ENCODE measurements at places on chromosomes 3 and 15.

- peak; percentile 81 for DNase-seq
Measured at GRCh38 chr3:48685603-48686511, at the start of gene NCKIPSD. Gene NCKIPSD, minus strand, starts transcription at chr3:48685915. Its CDS starts 108 bp downstream, at chr3:48685807.

GRCh38 chr3:66450390-66451022, 50.3 kb downstream of the LRIG1 start:
- no peak for DNase-seq

DNA sequence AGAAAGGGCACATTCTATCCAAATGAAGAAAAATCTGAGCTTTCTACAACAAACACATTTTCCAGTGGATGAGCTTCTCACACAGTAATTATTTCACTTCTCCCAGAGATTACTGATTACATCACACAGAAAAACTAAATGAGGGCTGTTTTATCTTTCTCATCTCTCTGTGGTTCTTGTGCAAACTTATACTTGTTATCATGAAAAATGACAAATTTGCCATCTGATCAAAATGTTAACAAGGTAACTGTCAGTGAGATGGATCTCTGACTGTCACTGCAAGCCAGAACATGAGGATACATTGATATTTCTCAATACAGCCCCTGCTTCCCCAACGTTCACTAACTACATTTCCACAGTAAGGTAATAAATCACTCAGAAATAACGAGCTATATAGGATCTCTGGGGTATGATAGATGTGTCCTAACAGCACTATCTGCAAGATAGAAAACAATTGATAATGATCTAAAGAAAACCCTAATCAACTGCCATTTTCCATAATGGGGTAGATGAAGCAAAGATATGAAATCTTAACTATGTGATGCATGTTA, 829.3 kb upstream of the CFAP20DC start:
- no peak for DNase-seq

DNA sequence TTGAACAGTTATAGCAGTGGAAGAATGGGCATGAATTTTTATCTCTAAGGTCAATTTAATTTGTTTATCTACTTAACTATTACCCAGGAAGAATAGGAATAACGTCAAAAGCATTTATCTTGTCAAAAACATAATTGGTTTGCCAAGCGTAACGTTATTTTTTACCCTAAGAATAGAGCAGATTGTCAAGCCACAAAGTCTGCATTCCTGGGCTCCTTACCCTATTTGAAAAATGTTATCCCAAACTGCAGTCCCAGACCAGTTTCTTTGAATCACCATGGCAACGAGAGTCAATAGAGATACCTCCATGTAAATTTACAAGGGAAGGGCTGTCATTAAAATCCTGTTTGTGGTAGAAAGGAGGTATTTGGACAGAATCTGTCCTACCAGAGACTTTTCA, 61.1 kb downstream of the CPNE4 start:
- no peak for DNase-seq

DNA sequence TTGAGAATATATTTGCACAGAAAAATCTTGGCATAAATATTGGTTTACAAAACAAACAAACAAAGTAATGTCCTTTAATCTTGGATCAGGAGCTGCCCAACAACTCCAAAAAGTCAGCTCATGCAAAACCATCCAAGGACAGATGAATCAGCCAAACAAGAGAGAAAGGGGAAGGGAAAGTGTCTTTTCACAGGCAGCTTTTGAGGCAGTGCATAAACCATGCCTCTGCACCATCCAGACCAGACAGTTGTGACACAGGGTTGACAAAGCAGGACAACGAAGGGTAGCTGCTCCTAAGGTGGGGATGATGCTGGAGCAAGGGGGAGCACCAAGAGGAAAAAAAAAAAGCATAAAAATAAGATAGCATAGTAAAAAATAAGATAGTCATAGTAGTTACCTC, 8.7 kb downstream of the CD86 start:
- no peak for DNase-seq

DNA sequence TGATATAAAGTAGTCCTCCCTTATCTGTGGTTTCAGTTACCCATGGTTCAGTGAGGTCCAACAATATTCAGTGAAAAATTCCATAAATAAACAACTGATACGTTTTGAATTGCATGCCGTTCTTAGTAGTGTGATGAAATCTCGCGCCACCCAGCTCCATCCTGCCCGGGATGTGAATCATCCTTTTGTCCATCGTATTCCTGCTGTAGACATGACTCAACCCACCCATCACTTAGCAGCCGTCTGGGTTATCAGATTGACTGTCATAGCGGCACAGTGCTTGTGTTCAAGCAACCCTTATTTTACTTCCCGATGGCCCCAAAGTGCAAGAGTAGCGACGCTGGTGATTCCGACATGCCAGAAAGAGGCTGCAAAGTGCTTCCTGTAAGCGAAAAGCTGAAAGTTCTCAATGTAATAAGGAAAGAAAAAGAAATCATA, 48.0 kb upstream of the MEX3B start:
- DNase-seq, result peak; percentile 92

GRCh38 chr3:141553055-141553454, 66.2 kb downstream of the RASA2 start:
- no peak for DNase-seq

DNA sequence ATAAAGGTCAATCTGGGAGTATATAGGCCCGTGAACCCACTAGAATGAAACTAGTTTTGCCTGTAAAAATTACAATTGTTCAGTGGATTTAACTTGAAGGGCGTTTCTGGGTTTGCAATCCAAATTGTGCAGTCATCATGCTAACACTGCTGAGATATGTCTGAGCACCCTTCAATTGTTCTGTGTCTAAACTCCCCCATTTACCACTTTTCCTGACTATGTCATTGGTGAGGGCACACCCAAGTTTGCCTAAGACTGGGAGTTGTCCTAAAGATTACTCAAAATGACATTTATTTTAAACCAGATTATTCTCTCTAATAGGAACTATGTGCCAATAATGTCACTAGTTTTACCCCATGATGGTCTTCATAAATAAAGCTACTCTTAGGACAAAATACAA, 54.6 kb downstream of the EMC4 start:
- no peak for DNase-seq

DNA sequence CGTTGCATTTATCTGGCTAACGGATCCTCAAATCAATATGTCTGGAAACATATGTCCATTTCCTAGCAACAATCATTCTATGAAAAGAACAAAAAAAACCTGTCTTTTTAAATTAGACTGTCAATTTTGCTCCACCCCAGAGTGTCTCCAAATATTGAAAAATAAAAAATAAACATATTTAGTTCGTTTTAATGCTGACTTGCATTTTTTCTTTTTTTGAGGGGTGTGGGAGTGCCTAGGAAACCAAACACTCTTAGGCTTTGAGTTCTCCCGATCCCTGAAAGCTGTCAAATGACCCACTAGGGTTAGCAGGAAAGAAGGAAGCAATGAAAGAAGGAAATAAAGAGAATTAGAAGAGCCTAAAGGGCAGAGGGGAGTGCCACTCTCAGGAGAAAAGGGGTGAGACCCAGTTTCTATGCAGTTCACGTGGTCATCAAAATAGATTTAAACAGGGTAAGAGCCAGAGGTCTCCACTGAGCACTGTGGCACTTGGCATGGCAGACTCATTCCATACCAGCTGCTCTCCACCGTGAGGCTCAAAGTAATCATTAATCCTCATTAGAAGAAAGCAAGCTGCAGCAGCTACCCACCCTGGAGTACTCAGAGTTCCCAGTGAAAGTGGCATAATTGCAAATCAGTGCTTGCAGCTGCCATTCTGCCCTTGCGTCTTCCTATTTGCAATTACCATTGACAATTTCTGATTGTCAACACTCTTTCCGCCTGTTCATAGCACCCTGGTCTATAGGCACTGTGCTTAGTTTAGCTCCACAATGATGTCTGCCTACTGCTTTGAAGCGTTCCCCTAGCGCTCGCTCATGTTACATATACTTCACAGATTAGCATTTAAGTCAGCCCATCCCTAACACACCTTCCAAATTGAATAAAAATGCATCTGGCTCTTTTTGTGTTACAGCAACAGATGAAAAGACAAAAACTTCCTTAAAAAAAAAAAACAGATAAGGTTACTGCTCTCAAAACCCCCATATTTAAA, 32.3 kb downstream of the PDZRN3 start:
- DNase-seq, result no peak

DNA sequence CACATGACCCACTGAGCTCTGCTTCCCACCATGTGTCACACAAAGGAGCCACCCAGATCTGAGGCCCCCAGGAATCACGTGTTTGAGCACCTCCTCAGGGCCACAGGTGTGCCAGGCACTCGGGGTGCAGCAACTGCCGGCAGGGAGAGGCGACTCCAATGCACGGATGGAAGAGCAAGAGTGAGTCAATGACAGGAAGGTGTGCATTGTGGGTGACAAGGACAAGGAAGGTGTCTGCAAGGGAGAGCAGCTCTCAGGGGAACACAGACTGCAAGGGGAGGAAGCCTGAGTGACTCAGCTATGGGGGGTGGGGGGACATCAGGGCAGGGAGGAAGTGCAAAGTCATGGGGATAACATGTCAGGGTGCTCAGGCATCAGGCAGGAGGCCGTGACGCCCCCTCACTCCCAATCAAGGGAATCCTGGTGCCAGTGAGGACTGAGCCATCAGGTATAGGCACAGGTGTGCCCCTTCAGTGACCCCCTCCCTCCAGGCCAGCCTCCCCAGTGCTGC, 67.4 kb downstream of the NUP210 start:
- DNase-seq, result no peak

DNA sequence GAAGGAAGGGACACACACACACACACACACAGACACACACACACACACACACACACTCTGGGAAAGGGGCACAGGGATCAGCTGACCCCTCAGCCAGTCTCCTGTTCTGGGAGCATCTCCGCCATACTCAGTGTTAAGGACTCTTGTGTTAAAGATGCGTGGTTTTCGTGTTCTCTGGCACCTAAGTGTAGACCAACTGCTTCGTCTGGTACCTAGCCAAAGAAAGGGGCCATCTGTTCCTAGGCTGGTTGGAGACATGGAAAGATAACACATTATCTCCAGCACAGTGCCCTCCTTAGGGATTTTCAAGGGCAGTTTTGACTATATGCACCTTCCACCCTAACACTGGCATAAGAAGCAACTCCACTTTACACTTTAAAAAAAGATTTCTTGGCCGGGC, 65.1 kb downstream of the EPHB1 start:
- no peak for DNase-seq

DNA sequence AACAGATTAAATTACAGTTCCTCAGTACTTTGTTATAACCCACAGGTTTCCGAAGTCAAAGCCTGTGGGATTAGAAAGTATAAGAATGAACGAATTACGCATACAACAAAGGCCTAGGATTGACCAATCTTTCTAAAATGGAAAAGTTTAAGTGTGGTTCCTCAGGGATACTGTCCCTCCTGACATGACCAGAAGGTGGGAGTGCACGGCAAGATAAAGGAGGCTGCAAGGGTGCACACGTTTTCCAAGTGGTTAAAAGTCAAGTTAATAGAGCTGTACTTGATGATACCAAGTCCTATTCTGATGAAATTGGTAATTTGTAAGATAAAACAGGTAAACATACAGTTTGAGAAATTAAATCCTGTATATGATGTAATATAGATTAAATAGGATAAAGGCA, 96.2 kb downstream of the ALDH1A2 start:
- no peak for DNase-seq

- no peak for DNase-seq
Measured at GRCh38 chr3:151550642-151551041, 89.8 kb upstream of the IGSF10 start.

DNA sequence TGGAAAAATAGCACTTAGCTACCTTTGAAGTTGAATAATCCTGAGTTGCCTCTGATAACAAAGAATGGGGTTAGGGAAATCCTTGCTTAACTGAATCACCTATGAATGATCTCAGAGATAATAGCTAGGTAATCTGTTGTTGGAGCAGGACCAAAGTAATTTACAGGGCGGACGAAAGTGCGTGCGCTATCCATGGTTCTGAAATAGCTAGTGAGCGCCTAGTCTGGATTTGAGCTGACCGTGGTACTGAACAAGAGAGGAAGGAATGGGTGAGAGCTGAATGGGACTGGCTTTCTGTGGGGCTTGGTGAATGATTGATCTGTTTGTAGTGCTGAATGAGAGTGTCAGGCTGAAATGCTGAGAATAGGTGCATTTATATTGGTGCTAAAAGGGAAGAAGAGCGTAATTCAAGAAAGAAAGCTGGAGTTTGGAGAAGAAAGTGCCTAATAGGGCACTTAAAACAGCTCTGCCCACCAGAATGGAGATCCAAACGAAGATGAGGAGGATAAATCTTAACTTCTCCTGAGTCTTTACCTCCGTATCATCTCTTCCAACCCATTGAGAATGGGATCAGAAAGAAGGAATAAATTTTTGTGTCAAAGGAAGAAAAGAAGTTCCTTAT, 10.1 kb downstream of the SCN10A start:
- DNase-seq, result no peak

DNA sequence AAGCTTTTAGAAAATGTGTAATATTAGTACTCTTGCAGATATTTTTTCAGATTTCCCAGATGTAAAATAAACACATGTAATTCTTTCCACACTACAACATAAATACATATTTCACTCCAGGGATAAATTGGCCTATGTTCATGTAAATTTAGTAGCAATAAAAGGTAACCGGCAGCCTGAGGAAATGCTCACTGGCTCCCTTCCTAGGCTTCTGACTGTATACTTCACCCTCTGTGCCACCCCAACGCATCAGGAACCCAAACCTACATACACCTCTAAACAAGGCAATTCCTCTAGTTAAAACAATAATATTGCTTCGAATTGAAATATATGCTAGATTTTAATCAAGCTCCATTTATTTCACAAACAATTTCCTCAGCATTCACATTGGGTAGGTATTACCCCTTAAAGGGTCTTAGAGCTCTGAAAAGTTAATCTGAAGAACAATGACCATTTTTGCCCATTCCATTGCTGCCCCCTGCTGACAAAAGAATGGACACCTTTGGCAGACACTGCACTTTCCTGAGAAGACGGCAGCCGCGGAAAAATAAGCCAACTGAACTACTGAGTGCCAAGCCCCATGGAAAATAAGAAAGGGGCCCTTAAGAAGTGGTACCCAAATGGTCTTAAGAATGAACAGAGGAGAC, 212.5 kb downstream of the OSBPL10 start:
- no peak for DNase-seq

GRCh38 chr3:31858439-31858838, 122.6 kb downstream of the OSBPL10 start:
- DNase-seq, result no peak

DNA sequence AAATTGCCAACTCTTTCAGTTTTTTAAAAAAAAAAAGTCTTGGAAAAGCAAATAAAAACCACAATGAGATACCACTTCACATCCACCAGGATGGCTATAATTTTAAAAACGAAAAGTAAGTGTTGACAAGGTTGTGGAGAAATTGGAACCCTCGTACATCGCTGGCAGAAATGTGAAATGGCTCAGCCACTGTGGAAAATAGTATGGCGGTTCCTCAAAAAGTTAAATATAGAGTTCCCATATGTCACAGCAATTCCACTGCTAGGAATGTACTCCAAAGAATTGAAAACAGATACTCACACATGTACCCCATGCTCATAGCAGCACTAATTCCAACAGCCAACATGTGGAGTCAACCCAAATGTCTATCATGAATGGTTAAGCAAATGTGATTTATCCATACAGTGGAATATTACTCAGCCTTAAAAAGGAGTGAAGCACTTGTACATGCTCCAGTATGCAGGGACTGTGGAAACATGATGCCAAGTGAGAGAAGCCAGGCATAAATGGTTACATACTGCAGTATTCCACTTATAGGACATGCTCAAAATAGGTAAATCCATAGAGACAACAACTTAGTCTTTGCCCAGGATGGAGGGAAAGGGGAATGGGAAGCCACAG, 73.8 kb upstream of the PCSK6 start:
- no peak for DNase-seq
